ENCODE measurements at places on chromosomes 1 and 21.
A peak's percentile ranks its signal among the peaks of the same experiment; 100 is the strongest.

DNA sequence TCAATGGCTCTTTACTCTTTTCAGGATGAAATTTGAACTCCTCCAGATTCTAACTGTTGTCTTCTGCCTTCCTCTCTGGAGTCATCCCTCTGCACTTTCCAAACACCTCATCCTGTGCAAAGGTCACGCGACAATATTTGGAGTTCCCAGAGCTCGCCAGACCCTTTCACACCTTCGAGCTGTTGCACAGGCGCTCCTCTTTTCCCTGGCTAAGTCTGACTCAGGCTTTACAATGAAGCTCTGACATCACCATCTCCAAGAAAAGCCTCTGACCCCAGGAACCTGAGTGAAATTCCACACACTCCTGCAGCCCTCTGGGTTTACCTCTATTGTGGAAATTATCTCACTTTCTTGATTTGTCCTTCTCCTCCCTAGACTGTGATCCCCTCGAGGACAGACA is 270.3 kb downstream of the RGS7 start:
- DNase-seq = no peak

DNA sequence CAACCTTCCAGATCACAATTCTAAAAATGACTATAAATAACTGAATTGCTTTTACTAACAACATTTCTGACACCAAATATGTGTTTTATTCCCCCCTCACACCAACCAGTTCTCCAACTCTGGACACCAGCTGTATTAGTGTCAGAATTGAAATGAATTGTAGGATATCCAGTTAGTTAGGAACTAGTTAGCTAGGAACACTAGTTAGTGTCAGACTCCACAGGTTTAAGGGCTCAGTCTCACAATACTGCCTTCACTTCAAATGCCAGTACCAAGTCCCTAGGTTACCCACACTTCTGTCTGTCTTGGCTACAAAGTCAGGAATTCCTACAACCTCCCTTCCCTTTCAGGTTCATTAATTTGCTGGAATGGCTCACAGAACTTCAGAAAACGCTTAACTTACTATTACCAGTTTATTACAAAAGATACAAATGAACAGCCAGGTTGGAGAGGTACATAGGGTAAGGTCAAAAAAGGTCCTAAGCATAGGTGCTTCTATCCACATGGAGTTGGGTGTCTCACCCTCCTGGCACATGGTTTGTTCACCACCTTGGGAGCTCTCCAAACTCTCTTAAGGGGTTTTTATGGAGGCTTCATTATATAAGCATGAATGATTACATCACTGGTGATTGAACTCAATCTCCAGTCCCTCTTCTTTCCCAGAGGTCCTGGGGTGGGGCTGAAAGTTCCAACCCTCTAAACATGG is 4.2 kb downstream of the STXBP3 start:
- DNase-seq = no peak

GRCh38 chr1:81296601-81297000 is 504.1 kb upstream of the ADGRL2 start:
- no peak for DNase-seq

- DNase-seq = no peak
These were observed 84.2 kb downstream of the SPSB1 start for GRCh38 chr1:9376886-9377333.

DNA sequence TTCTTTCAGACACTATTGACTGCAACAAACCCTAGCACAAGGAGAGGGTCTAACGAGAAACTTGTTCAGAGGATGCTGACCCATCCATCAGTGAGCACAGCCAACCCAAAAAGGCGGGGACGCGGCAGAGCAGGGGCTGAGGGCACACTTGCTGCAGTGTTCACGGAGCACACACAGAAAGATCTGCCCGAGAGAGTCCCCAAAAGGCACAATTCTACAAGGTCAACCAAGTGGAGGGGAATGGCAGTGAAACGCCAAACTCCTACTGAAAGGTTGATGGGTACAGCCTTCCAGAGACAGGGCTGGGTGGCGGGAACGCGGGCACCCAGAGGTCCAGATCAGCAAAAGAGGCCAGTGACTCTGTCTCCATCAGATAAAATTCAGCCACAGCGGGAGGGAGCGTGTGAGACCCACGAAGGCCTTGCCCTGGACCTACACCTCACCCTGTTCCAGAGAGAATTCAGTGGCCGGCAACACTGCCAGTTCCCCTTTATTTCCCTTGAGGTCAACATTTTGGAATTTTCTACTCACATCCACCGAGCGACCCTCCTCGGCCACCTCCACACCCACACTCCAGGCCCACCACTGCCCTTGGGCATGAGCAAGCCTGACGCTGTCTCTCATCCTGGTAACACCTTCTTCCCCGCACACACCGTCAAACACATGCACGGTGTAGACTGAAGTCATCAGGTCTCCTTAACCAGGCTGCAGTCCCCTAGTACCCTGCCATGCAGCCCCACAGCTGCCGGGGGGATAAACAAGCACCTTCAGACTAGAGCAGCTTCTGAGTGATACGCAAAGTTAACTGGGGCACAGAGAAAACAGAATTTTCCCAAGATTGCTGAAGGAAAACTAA is 5.5 kb downstream of the GNG4 start:
- DNase-seq = no peak

DNA sequence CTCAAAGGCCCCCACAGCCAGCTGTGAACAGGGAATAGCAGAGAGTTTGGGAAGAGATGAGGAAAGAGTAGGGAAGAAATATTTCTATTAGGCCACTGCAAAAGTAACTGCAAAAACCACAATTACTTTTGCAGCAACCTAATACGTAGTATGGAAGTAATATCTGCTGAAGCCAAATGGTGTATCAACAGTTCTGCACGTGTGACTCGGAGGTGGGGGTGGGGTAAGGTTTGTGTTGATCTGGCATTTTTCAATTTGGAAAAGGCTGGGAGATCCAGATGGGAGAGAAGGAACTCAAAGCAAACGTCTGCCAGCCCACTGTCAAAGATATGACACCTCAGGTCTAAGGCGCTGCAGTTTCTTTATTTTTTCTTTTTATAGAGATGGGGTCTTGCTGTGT is 11.1 kb upstream of the ZNF436 start:
- no peak for DNase-seq

- DNase-seq = no peak
These were observed 104.0 kb upstream of the ZNF678 start for GRCh38 chr1:227459326-227459841.

- no peak for DNase-seq
These were observed 88.4 kb upstream of the PDE4B start for GRCh38 chr1:65704318-65704717.

DNA sequence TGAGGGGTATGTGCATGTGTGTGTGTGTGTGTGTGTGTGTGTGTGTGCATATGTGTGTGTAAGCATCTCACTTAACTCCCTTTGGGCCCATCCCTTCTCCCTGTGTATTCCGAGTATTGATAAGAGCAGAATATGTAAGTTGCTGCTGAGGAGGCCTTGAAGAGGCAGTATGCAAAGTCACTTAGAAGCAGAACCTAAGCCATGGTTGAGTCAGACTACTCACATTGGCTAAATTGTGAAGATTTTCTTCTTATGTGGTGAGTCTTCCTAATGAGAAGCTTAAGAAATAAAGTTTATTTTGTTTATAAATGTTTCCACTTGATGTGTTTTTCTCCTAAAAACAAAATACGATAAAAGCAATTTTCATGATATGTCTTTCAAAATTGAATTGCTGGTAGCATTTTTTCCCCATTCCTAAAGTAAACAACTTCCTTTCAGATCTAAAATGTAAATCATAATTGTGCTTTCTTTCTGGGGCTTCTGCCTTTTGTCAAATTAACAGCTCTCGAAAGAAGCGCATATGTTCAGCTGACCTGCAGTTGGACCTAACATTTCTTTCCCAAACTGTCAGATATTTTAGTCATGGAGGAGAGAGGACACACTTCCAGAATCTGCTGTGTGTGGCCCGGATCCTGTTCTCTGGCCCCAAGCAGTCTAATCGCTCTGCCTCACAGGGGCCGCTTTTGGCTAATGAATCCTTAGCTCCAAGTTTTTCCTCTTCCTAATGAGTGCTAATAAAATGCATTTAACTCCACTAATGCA is 284.0 kb downstream of the DUSP10 start:
- no peak for DNase-seq

DNA sequence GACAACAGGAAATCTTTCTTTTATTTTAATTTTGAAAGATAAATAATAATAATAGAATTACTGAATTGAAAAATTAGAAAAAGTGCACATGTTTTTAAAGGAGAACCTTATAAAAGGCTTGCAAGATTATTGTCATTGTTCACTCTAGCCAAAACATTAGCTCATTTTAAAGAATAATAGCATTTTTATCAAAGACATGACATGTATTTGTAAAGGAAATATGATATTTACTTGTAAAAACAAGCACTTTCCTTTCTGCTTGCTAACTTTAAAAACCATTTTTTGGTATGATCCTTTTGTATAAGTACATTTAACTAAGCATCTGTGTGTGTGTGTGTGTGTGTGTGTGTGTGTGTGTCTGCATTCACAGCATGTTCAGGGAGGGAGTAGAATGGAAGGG is 156.3 kb upstream of the C1orf87 start:
- no peak for DNase-seq

GRCh38 chr1:25435397-25436108 is 4.9 kb downstream of the MACO1 start:
- DNase-seq = no peak

GRCh38 chr1:221669441-221669840 is 72.4 kb downstream of the DUSP10 start:
- DNase-seq = peak; percentile 8

DNA sequence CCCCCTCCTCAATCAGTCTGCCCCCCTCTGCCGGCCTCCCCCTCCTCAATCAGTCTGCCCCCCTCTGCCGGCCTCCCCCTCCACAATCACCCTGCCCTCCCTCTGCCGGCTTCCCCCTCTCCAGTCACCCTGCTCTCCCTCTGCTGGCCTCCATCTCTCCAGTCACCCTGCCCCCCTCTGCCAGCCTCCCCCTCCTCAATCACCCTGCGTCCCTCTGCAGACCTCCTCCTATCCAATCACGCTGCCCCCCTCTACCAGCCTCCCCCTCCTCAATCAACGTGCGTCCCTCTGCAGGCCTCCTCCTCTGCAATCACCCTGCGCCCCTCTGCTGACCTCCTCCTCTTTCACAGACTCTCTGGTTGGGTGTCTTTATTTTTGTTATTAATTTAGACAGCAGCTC is 11.5 kb upstream of the C1orf198 start:
- DNase-seq = no peak

DNA sequence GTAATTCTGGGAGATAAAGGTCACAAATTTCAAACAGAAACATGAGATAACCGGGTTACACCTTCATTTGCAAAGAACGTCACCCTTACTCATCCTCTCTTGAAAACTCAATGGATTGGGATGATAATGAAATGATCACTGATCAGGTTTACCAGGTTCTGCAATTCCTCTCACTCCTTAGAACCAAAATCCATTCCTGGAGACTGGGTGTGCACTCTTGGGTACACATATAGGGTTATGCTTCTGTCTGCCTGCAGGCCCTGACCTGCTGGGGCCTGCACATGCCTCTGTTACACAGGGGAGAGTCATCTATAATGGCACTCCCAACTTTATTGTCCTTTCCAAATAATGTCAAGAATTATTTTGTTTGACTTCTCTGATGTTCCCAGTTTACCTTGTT is 8.3 kb downstream of the SUSD4 start:
- DNase-seq = no peak

DNA sequence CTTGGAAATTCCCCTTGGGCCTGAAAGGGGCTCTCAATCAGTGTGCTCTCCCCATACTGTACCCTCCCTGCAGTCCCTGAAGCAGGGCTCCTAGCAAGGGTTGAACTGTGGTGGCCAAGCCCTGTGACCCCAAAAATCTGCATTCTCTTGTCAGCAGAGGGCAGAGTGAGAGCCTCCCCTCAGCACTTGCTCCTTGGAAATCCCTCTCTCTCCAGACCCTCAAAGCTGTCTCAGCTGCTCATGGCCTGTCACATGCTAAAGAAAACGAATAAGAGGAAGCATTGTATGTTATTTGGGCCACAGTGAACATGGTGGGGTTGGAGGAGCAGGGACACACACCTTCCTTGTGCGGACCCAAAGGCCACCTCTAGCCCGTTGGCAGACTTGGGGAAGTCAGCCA is 47.2 kb upstream of the SYNC start:
- no peak for DNase-seq

GRCh38 chr1:223062177-223062576 is 80.9 kb downstream of the TLR5 start:
- no peak for DNase-seq

DNA sequence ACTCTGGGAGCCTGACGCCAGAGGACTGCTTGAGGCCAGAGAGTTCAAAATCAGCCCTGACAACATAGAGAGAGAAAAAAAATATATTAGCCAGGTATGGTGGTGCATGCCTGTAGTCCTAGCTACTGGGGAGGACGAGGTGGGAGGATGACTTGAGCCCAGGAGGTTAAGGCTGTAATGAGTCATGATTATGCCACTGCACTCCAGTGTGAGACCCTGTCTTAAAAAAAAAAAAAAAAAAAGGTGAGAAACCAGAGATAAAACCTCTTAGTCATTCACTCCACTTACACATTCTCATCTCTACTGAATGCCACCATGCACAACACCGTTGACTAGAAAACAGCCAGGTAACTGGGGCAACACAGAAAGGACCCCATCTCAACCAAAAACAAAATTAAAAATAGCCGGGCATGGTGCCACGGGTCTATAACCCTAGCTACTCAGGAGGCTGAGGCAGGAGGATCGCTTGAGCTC is 178.1 kb downstream of the SLC45A1 start:
- DNase-seq = no peak

DNA sequence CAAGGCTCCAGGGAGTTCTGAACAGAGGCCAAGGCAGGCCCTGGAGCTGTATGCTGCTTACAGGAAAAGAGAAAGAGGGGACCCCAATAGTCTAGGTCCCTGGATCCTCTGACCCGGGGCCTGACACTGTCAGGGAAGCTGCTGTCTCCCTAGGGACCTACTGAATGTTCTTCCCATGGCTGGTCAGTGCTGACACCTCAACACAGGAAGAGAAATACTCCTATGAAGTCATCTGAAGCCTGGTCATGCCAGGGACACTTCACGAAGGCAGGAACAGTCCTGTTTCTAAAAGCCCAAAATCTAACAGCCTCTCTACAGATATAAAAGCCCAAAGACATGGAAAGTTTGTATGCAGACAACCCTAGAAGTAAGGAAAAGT is 1.7 kb upstream of the LAD1 start:
- DNase-seq = no peak

GRCh38 chr21:39114871-39115575 is 68.2 kb downstream of the PSMG1 start:
- DNase-seq = no peak

- no peak for DNase-seq
These were observed 1.0 kb downstream of the ROR1 start for GRCh38 chr1:63774617-63775417.

GRCh38 chr1:199508072-199508471 is 519.4 kb upstream of the NR5A2 start:
- no peak for DNase-seq

GRCh38 chr1:181113059-181113641 is 24.6 kb downstream of the IER5 start:
- DNase-seq = no peak

GRCh38 chr1:45621895-45622523 is 1.8 kb downstream of the CCDC17 start:
- no peak for DNase-seq

- DNase-seq = peak; percentile 67
These were observed 44.1 kb upstream of the SLC25A33 start for GRCh38 chr1:9494936-9495758.

Measured in COR-L47 (cell line).